Stimulated activated CD4-positive, alpha-beta T cell treated with anti-CD3 and anti-CD28 coated beads, Interleukin-4, amount 100 ng/mL, for 1 hour (primary cell): ENCODE measurements at places on chromosomes 7 and 10.

DNA sequence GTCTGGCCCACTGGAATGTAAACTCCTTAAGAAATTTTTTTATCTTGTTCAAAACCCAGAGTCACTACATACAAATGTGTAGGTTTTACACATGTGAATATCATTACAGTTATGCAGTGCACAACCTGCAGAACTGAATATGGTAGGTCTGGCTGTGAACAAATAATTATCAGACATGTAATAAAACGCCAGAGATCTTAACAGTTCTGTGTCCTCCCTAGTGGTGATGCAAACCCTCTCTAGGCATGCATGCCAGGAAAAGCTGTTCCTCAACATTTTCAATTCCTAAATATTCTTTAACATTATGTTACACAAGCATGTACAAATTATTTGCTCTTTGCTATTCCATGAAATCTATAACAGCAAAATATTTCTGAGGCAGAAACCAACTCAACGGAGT, 124.6 kb downstream of the IMMP2L start:
- no peak for DNase-seq

DNA sequence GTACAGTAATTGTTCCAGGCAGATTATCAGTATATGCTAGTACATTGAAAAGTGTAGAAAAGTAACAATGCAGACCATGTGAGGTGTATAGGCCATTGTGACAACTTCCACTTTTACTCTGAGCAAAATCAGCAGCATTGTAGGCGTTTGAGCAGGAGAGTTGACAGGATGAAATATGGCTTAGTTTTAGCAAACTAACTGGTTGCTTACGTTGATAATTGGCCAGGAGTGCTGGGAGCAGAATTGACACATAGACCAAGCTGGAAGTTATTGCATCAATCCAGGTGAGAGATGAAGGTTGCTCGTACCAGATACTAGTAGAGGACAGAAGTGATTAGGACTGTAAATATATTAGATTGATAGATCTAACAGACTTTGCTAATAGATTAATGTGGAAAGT, 46.0 kb downstream of the LCOR start:
- DNase-seq = no peak

GRCh38 chr10:100876585-100877460, 35.9 kb upstream of the SLF2 start:
- DNase-seq = no peak

DNA sequence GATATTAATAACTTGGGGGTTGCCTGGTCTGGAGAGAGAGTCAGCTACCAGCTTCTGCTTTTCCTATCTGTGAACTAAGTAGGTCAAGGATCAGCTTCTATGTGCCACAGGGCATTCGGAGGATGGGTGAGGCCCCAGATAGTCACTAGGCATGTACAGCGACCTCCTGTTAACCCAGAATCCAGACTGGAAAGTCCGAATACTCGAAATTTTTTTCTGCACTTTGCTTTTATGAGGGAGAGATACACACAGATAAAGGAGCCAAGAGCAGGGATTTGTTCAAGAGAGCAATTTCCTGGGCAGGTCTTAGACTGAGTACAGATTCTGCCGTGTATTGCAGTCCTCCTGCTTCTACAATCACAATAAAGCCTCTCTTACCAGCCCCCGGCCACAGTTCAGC, 54.2 kb downstream of the EMX2 start:
- DNase-seq = no peak

DNA sequence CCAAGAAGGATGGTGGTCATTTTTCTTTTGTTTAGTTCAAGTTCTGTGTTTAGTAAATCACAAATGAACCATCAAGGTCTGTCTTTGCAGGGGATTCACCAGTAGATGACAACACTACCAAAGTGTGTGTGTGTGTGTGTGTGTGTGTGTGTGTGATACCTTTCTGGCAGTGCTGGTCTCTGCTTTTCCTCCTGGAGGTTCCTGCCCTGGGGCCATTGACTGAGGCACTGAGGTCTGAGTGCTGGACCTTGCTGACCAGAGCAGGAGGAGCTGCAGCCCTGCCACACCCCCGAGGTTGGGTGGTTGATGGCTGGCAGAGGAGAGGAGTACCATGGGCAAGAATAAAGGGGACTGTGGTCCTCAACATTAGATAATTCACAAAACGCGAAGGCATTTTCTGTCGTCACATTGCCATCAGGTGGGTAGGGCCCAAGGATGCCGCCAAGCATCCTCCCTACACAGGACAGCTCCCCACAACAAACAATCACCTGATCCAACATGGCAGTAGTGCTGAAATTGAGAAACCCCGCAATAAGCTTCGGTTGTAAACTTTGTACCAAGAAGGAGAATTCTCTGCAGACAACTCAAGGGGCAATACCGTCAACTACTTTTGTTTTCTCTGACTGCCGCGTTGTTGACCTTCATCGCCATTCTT, 49.5 kb upstream of the PRSS58 start:
- no peak for DNase-seq

- no peak for DNase-seq
These were observed 176.5 kb downstream of the GFRA1 start for GRCh38 chr10:116096526-116096925.

- DNase-seq = no peak
These were observed 26.3 kb downstream of the WBP1L start for GRCh38 chr10:102770108-102770482.

- DNase-seq = no peak
These were observed 60.9 kb upstream of the CREB5 start for GRCh38 chr7:28351450-28351849.

- no peak for DNase-seq
These were observed at the start of gene ARHGAP22 for GRCh38 chr10:48604991-48605508. TSS of gene ARHGAP22 (minus strand) at chr10:48605073. CDS start at chr10:48604796, 277 bp downstream.

DNA sequence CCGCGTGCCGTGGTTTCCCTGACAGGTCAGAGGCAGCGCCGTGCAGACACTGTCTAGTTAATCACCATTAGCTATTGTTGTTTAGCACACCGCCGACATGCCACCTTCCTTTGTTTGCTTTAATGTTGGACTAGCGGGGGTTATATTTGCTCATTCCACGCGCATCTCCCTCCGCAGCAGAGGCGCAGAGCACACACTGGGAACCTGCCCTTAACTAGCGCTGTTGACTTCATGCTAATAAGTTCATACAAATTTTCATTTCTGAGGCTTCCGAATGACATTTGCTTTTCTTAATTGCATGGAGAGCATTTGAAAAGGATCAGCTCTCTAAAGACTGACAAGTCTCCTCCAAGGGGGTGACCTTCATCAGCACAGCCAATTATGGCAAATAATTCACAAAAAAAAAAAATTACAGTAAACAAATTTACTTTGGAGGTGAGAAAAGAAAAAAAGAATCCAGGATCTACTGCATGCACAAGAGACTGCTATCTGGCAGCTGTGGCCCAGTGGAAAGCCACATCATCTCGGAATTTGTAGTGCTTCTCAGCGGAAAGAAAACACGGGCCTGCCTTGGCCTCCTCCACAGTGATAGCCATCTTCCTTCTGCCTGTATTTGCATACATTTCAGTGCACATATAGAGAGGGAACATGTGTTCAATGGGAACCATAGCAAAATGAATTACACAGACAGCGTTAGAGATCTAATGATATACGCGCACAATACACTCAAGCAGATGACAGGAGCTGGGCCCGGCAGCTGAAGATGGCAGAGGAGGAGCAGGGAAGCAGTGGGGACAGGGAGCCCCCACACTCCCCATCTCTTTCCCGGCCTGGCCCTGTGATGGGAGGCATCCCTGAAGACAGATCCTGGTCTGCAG, 94.2 kb downstream of the EBF3 start:
- DNase-seq = no peak

- peak; percentile 34 for DNase-seq
These were observed 17.3 kb upstream of the CSGALNACT2 start for GRCh38 chr10:43120929-43121314.

- DNase-seq = no peak
These were observed 727.9 kb upstream of the KCND2 start for GRCh38 chr7:119545118-119545517.

DNA sequence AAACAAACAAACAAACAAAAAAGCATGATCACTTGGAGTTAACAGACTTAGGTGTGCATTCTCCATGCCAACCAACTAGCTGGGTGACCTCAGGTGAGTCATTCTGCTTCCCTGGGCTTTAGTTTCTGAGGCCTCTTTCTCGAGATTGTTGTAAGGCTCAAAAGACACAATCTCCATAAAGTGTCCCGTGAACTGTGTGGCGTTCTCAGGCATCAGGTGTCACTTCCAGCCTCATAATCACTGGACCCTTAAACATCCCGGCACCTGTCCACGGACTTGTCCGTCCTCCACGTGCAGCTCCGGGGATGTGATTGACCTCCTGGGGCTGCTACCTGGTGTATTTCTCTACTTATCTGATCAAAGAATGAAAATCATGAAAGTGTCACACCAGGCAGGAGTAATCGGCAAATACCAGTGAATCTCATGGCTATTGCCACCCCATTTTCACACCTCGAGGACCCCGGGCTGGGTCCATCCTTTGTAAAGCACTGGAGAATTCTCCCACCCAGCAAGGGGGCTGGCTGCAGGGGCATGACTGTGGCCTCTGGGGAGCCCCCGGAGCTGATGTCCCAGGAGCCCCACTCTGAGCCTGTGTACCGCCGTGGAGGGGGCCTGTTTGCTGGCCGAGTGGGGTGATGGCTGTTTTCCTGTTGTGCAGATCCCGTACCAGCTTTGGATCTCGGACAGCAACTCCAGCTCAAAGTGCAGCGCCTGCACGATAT, 189.8 kb upstream of the SH2B2 start:
- DNase-seq = no peak

DNA sequence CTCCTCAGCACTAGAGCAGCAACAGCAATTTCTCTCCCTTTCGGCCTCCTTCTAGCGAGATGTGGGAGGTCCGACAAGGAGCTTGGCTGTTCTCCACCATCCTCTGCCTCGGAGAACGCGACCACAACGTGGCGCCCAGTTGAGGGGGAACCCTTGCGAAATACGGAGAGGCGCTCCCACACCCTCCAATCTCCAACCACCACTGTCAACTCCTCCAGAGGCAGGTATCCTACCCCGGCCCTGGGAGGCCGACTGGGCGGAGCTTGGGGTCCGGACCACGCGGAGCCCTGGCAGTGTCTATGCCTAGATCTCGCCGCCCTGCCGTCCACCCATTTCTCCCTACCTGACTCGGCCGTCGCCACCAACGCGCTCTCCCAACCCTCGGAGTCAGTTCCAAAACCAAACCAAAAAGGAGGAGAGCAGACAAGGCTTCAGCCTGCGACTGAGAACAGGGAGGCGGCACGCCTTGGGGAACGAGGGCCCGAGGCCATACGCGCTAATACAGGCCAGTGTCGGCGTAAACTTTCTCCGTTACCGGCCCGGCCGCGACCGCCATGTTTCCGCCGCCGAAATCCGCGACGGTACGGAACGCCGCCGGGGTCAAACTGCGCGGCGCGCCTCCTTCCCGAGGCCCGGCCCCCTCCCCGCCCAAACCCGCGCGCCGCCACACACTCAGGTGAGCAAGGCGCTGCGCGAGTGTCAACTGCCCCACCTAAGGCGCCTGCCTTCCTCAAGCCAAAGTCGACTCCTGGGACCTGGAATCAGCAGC, at the start of gene TMEM168:
TSS of gene TMEM168 (minus strand) at position 577 of the 769 bp plus-strand sequence. CDS start 5,568 bp downstream, outside the sequence.
- DNase-seq = peak; percentile 92

DNA sequence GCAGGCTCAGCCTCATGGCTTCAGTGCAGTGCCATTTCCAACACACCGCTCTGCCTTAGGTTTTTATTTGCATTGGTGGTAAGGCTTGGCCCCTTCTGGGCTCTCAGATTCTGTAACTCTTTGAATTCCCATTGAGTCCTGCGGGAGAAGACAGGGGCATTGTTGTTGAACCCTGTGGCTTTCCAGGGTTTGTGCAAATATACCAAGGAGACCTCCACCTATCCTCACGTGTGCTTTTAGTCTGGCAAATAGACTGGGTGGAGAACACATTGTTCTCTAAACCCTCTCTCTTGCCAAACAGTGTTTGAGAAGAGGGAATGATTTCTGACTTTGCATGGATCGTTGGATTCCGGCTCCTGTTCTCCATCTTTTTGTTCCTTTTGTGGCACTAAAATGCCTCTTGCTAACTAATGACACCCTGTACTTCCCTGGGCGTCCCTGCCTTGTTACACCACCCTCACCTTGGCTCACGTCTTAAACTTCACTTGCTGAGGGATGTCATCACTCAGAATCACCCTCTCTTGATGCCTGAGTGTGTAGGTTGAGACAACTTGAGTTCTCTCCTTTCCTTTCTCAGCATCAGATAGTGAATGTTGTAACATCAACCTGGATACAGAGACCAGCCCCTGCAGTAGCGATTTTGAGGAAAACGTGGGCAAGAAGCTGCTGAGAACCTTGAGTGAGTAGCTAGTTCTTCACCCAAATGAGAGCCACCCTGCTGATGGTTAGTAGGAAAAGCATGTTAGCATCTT, 40.5 kb downstream of the GOT1 start:
- no peak for DNase-seq
